ENCODE measurements at places on chromosomes 6 and 20.
A peak's percentile ranks its signal among the peaks of the same experiment; 100 is the strongest.

DNA sequence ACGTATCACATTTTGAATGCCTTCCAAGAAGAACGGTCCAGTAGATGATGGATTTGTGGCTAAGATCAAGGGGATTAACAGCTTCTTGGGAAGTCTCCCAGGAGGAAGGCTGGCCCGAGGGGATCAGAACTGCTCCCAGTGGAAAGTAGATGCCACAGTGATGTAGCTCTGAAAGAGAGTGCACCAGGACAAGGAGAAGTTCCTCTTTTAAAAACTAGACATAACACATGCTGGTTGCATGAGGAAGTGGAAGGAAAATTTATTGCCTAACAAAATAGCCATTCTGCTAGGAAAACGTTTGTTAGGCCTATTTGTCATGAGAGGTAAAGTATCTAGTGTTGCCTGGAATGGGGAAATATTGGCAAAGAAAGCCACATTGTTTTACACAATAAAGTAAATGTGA is 87.8 kb downstream of the CDH26 start:
- no peak for DNase-seq
- no peaks in the 10 kb centered on the region for H3K27me3 ChIP-seq
- no peaks in the 10 kb centered on the region for H3K36me3 ChIP-seq
- no peak overlapping the region for H3K27ac ChIP-seq
- H3K4me3 ChIP-seq: no peak overlapping the region
- H3K4me1 ChIP-seq: 0 out of 2 replicates have a peak, but pooled peaks cover 3% of the 10 kb centered on the region

GRCh38 chr6:17349427-17349826 is 44.0 kb upstream of the CAP2 start:
- no peak for DNase-seq
- no peak overlapping the region for H3K27ac ChIP-seq
- H3K36me3 ChIP-seq: no peaks in the 10 kb centered on the region

DNA sequence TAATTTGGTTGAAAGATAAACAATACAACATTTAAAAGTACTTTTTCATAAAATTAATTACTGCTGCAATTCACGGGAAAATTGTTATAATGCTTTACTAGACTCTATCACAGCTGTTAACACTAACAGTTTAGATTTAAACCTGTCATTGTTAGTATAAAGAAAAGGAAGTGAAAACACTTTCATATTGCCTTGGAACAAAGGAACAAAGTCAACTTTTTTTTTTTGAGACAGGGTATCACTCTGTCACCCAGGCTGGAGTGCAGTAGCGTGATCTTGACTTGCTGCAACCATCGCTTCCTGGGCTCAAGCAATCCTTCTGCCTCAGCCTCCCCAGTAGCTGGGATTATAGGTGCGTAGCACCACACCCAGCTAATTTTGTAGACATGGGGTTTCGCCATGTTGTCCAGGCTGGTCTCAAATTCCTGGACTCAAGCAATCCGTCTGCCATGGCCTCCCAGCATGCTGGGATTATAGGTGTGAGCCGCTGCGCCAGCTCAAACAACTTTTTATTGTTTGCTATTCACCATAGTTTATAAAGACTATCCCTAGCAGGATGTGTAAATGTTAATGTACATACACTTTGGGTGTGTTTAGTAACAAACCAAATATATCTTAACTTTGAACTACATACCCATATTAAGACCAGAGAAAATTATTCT is 22.1 kb downstream of the SLC35A1 start:
- H3K36me3 ChIP-seq: no peaks in the 10 kb centered on the region
- no peak overlapping the region for H3K27ac ChIP-seq
- no peak overlapping the region for H3K4me3 ChIP-seq
- no peaks in the 10 kb centered on the region for H3K4me1 ChIP-seq
- no peaks in the 10 kb centered on the region for H3K27me3 ChIP-seq

DNA sequence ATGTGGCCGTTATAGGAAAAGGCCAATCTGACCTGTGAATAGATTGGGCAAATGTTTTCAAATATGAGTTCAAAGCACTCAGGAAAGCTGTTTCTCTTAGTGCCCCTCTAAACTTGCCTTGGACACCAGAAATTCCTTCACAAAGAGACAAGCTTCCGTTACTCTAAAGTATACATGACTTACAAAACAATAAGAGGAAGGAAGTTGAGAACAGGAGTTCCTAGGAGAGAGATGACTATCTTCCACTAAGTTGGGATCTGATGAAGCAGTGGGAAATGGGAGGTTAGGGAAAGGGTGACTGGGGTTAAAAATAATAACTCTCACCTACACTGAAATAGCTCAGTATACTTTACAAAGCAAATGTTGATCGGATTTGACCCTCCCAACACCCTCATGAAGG is 50.0 kb downstream of the ISM1 start:
- peaks cover 18% of the 10 kb centered on the region for H3K36me3 ChIP-seq
- H3K4me1 ChIP-seq: no peaks in the 10 kb centered on the region
- no peak overlapping the region for H3K27ac ChIP-seq
- H3K4me3 ChIP-seq: no peak overlapping the region
- no peaks in the 10 kb centered on the region for H3K27me3 ChIP-seq

DNA sequence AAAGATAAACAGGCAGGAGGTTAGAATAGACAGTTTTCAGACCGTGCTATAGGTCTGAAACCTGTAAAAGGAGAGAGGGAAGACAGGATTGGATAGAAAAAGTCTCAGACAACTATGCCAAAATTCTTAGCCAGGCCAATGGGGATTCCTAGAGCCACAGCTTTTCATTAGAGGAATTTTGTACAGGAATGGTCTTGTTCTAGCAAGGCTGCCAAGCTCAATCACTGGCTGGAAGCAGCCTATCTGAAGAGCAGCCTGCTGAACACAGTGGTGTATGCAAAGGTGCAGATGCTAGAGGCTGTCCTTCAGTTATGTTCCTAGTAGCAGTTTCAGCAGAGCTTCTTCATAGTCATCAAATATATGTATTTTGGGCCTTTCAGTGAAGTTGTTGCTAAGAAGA is 313.1 kb downstream of the GRIK2 start:
- no peaks in the 10 kb centered on the region for H3K27me3 ChIP-seq
- DNase-seq: no peak
- H3K27ac ChIP-seq: no peak overlapping the region
- no peaks in the 10 kb centered on the region for H3K36me3 ChIP-seq

DNA sequence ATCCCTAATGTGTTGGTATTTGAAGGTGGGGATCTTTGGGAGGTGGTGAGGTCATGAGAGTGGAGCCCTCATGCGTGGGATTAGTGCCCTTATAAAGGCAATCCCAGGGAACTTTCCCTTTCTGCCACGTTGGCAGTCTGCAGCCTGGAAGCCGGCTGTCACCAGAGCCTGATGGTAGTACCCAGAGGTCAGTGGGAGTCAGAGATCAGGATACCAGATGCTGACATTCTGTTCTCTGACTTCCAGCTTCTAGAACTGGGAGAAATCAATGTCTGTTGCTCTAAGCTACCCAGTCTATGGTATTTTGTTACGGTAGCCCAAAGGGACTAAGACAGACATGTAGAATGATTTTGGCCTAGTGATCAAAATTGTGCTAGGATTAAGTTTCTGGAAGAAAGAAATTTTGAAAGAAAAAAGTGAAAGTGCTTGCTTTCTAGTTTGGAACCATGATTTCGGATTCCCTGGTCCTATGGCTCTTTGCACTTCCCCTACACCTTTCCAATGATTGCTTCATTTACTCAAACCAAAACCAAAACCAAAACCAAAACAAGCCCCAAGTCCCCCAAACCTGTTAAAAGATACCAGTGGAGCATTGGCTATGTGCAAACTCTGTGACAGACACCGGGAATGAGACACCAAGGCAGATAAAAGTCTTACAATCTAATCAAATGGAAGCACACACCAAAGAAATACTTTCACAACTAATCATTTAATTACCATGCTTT is 173.7 kb upstream of the ZNF217 start:
- no peaks in the 10 kb centered on the region for H3K36me3 ChIP-seq
- no peaks in the 10 kb centered on the region for H3K27me3 ChIP-seq
- no peak for DNase-seq
- H3K27ac ChIP-seq: no peak overlapping the region
- no peak overlapping the region for H3K4me3 ChIP-seq

GRCh38 chr20:46946181-46946624 is 51.6 kb downstream of the EYA2 start:
- H3K27ac ChIP-seq: no peak overlapping the region
- no peak overlapping the region for H3K4me3 ChIP-seq
- no peaks in the 10 kb centered on the region for H3K4me1 ChIP-seq
- no peaks in the 10 kb centered on the region for H3K36me3 ChIP-seq

GRCh38 chr6:154092326-154092962 is 53.4 kb downstream of the OPRM1 start:
- DNase-seq: no peak
- peaks cover 4% of the 10 kb centered on the region for H3K27me3 ChIP-seq
- no peak overlapping the region for H3K27ac ChIP-seq
- H3K4me1 ChIP-seq: no peaks in the 10 kb centered on the region
- H3K4me3 ChIP-seq: no peak overlapping the region
- no peaks in the 10 kb centered on the region for H3K36me3 ChIP-seq

GRCh38 chr20:59576216-59576953 is 28.0 kb upstream of the PHACTR3 start:
- H3K27me3 ChIP-seq: peaks cover 6% of the 10 kb centered on the region
- H3K27ac ChIP-seq: no peak overlapping the region
- no peak for DNase-seq
- H3K4me3 ChIP-seq: no peak overlapping the region
- H3K4me1 ChIP-seq: peaks cover 7% of the 10 kb centered on the region

GRCh38 chr6:15283986-15284361 is 38.1 kb downstream of the JARID2 start:
- H3K27me3 ChIP-seq: no peaks in the 10 kb centered on the region
- no peak overlapping the region for H3K27ac ChIP-seq
- no peaks in the 10 kb centered on the region for H3K4me1 ChIP-seq
- DNase-seq: no peak
- no peaks in the 10 kb centered on the region for H3K36me3 ChIP-seq

GRCh38 chr6:116090251-116090650 is 10.4 kb upstream of the NT5DC1 start:
- H3K36me3 ChIP-seq: no peaks in the 10 kb centered on the region
- no peak for DNase-seq
- no peak overlapping the region for H3K4me3 ChIP-seq
- H3K27ac ChIP-seq: no peak overlapping the region
- H3K27me3 ChIP-seq: peaks cover 7% of the 10 kb centered on the region

- DNase-seq: no peak
- no peaks in the 10 kb centered on the region for H3K4me1 ChIP-seq
- H3K27me3 ChIP-seq: peaks cover 14% of the 10 kb centered on the region
Measured at GRCh38 chr20:52926505-52926904, 45.7 kb upstream of the TSHZ2 start.

GRCh38 chr6:78999737-79000136 is 78.3 kb downstream of the PHIP start:
- DNase-seq: no peak
- no peaks in the 10 kb centered on the region for H3K27me3 ChIP-seq
- H3K36me3 ChIP-seq: peaks cover 96% of the 10 kb centered on the region
- no peak overlapping the region for H3K27ac ChIP-seq
- H3K4me3 ChIP-seq: no peak overlapping the region

GRCh38 chr6:3725145-3726047 is 26.1 kb downstream of the PXDC1 start:
- no peaks in the 10 kb centered on the region for H3K4me1 ChIP-seq
- DNase-seq: no peak
- no peaks in the 10 kb centered on the region for H3K36me3 ChIP-seq
- H3K27me3 ChIP-seq: peaks cover 11% of the 10 kb centered on the region
- H3K4me3 ChIP-seq: no peak overlapping the region
- no peak overlapping the region for H3K27ac ChIP-seq

- peaks cover 21% of the 10 kb centered on the region for H3K27me3 ChIP-seq
- H3K27ac ChIP-seq: no peak overlapping the region
- no peak for DNase-seq
- no peaks in the 10 kb centered on the region for H3K36me3 ChIP-seq
- peaks cover 13% of the 10 kb centered on the region for H3K4me1 ChIP-seq
Measured at GRCh38 chr20:32033316-32033715, 18.7 kb upstream of the HCK start.

DNA sequence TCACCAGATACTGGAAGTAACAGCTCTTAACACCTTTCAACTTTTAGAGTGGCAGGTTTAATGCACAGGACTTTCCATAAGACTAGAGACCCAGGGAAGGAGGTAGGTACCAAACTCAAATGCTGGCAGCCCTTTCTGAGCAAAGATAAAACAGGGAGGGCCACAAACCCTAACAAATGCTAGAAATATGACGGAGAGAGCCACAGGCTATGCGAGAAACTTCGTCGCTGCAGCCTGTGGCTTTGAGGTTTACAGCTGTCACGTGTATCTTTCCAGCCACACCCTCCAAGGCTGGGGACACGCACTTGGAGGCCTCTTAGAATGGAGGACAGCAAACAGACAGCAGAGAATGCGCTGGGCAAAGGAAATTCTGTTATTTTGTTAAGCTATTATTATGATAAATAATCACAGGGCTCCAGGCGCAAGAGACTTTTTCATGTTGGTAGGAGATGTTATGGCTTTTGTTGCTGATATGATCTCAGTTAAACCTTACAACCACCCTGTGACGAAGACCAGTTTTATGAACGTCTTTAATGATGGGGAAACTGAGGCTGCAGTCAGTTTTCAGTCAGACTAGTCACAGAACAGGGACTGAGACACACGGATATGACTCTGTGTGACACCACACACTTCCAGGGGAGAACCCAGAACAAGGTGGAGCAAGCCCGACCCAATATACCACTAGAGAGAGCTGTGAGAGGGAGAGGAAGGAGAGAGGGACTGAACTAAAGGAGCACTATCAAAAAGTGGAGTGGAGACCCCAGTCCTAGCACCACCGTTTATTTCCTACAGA is 2.0 kb downstream of the TRAM2 start:
- H3K27ac ChIP-seq: peak overlapping the region; percentile 56
- H3K4me3 ChIP-seq: peak overlapping the region; percentile 62
- no peaks in the 10 kb centered on the region for H3K27me3 ChIP-seq
- DNase-seq: peak; percentile 77
- H3K4me1 ChIP-seq: peaks cover 70% of the 10 kb centered on the region
- H3K36me3 ChIP-seq: 0 out of 2 replicates have a peak, but pooled peaks cover 3% of the 10 kb centered on the region

- peaks cover 19% of the 10 kb centered on the region for H3K36me3 ChIP-seq
- H3K4me3 ChIP-seq: no peak overlapping the region
- no peak for DNase-seq
- H3K27ac ChIP-seq: no peak overlapping the region
- H3K27me3 ChIP-seq: no peaks in the 10 kb centered on the region
Measured at GRCh38 chr6:25997921-25998320, 35.3 kb downstream of the TRIM38 start.

Data from DND-41 (cell line).